Ovary (tissue), 10 donors: ENCODE measurements at places on chromosomes 16 and 17.

- peak; percentile 86 for DNase-seq
Measured at GRCh38 chr17:7466639-7467341, 12.6 kb downstream of the ZBTB4 start.

GRCh38 chr16:89105599-89106151, 12.0 kb downstream of the ACSF3 start:
- DNase-seq: no peak

GRCh38 chr16:27960619-27961295, 102.8 kb downstream of the GSG1L start:
- DNase-seq: no peak

DNA sequence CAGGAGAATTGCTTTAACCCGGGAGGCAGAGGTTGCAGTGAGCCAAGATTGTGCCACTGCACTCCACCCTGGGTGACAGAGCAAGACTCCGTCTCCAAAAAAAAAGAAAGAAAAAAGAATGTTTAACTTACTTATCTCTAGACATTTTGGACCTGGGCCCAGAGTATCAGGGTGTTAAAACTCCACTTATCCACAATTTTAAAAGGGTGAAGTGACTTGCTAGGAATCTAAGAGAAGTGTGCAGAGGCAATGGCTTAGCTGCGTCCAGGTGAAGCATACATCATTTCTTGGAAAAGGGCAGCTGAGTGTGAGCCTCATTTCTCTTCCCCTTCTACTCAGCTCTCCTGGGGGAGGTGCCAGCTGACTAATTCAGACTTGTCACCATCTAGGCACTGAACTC, 25.1 kb downstream of the ALDH3A2 start:
- no peak for DNase-seq

- no peak for DNase-seq
Measured at GRCh38 chr17:30808785-30809286, 15.7 kb downstream of the CRLF3 start.

DNA sequence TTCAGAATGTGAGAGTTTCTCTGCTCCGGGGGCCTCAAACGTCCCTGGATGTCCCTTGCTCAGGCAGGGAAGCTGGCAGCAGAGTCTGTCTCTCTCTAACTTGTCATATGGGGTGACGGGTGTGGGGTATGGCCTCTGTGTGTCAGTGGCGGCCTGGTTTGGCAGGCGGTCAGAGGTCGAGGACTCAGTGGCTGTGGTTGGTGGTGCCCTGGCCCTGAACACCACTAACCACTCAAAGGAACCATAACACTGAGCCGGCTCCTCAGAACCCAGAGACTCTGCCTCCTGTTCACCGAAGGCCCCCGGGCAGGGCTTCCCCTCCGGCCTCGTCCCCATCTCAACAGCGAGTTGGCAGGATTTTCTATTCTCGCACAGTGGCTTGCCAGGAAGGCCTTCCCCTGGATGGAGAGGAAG, 677 bp downstream of the P2RX1 start:
- no peak for DNase-seq

DNA sequence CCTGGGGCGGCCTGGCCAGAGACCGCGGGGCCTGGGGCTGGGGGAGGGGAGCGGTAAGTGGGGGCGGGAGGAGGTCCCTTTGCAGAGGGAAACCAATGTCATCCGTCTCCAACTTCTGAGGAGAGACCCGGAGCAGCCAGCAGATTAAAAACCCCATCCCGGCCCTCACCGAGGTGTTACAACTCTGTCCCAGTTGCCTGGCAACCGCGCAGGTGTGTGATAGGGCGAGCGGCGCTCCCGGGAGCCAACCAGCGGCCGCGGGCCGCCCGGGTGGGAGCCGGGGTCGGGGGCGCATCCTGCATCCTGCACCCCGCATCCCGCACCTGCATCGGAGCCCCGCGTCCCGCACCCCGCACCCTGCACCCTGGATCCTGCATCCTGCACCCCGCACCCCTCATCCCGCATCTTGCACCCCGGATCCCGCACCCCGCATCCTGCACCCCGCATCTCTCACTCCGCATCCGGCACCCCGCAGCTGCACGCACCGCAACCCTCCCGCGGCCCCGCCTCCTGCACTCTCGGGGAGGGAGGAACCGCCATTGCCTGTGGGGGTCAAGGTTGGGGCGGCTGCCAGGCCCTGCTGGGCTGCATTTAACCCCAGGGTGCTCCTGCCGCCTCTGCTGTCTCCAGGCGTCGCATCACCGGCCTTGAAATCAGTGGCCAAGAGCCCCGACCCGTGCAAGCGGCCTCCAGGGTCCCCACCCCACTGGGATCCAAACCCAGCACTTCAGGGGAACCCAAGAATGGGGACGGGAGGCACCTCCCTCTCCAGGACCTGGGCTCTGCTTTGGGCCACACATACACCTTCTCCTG, 47.3 kb downstream of the RTN4RL1 start:
- no peak for DNase-seq

DNA sequence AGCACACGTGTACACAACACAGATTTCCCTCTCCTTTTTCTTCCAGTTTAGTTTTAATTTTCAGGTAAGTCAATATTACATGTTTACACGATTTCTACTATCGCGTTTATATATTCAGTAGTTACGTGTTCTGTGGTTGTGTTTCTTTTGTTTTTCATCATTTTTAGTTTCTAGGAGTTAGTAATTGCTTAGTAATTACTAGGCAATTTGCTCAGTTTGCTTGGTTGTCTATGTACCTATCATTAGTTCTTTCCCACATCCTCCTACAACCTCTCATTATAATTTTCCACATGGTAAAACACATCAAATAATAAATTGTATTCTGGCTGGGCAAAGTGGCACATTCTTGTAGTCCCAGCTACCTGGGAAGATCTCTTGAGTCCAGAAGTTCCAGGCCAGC, 24.6 kb upstream of the GUCY2D start:
- DNase-seq: no peak

DNA sequence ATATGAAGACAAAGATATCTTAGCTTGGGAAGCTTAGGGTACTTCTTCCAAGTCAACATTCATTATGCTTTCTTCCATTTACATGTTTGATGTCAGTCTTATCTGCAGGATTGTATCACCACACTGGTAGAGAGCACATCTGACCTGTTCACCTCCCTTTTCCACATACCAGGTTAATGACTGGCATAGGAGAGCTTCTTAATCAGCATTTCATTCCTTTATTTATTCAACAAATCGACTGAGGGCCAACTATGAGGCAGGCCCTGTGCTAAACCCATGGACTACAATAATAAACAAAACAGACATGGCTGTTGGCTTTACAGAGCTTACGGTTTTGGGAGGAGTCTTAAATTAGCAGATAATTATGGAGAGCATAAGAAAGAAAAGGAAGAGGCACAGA, 378.1 kb upstream of the CDH11 start:
- DNase-seq: no peak

DNA sequence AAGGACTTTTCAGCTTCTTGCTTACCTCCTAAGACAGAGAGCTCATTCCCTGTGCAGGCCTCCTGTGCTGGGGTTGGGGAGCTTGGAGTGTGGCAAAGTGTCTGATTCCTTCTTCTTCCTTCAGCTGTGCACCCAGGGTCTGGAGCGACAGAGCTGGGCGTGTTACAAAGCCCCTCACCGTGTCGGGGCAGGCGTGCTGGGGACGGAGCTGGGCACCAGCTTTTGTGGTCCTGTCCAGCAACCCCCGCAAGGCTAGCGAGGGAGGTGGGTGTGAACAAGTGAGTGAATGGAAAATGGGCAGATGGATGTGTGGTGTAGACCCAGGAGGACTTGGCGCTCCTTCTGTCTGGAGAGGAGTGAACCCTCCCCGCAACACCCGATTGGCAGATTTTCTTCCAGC, 23.7 kb downstream of the SOX8 start:
- no peak for DNase-seq
